ENCODE measurements at places on chromosomes 4 and X.

DNA sequence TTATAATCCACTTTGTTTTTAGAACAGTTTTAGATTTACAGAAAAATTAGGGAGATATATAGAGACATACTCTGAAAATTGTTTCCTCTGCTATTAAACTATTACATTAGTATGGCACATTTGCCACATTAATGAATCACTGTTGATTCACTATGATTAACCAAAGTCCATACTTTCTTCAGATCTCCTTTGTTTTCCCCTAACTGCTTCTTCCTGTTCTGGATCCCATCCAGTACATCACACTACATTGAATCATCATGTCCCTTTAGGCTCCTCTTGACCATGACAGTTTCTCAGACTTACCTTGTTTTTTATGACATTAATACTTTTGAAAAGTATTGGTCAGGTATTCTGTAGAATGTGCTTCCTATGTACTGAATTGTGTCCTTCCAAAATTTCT is 109.2 kb upstream of the EDNRA start:
- DNase-seq, result no peak

DNA sequence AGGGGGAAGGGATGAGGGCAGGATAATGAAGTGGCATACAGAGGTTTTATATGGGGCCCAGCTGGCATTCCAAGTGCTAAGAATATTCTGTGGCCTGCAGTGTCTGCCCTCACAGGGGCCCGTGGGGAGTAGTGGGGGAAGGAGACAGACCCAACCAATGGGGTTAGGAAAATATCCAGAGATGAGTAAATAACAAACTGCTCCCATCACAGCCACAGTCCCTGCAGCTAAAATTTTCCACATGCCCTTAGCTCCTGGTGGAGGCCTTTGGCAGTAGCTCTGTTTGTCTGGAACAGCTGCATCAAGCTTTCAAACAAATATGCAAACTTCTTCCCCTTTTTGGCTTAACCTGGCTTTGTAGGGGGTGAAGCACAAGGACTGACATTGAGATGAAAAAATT is 3.1 kb downstream of the SRPX2 start:
- no peak for DNase-seq

DNA sequence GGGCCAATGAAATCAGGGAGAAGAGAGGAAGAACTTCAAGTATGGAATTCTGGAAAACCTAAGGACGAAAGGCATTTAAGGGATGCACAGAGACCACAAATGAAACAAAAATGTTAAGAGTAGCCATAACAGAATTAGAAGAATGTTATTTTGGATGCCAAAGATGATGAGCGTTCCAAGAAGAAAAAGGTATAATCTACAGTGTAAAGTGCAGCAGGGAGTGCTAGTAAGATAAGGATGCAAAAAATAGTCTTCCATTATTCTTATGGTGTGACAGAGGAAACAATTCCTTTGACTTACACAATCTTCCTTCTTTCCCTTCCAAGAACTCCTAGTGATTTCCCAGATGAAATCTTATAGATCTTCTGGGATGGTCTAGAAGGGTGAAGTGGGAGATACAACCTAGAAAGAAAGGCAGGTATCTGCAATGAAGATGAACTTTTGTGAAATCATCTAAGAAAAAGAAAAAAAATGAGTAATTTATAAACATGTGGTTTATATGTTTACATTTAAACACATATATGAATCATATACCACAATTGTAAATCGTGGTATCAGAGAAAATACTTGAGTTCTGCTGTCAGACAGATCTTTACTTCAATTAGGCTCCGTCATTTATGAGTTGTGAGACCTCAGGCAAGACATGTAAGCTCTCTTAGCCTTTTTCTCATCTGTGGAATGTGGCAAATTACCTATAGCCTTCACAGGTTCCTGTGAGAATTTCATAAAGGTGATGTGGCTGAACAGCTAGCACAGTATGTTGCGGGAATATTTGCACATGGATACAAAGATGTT is 8.1 kb downstream of the MORF4L2 start:
- no peak for DNase-seq

DNA sequence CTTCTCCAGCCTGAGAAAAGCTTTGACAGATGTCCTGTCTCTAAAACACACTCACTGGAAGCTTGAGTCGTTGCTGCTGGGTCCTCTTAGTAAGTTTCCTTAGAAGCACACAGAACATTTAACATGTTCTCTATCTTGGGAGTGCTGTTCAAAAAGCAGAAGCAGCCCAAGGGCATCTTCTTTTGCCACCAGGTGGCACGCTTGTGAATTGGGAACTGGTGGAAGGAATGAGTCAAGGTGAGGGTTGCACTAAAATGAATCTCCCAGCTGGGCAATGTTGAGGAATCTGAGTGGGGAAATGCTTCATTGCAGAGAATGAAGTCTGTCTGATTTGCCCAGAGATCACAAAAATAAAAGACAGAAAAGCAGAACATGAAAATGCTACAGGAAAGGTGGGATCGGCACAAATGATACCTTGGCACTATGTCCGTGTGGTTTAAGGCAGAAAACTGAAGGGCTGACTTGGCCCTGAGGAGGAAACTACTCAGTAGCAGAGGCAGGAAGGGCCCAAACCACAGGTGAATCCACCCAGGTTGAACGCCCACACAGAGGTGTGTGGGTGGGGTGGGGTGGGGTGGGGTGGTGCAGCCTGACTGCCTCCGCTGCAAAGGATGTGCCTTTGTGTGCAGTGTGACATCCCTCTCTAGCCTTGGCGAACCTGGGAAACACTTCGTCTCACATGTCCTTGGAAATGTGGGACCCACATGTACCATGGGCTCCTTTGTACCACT is 26.0 kb downstream of the KIT start:
- no peak for DNase-seq

DNA sequence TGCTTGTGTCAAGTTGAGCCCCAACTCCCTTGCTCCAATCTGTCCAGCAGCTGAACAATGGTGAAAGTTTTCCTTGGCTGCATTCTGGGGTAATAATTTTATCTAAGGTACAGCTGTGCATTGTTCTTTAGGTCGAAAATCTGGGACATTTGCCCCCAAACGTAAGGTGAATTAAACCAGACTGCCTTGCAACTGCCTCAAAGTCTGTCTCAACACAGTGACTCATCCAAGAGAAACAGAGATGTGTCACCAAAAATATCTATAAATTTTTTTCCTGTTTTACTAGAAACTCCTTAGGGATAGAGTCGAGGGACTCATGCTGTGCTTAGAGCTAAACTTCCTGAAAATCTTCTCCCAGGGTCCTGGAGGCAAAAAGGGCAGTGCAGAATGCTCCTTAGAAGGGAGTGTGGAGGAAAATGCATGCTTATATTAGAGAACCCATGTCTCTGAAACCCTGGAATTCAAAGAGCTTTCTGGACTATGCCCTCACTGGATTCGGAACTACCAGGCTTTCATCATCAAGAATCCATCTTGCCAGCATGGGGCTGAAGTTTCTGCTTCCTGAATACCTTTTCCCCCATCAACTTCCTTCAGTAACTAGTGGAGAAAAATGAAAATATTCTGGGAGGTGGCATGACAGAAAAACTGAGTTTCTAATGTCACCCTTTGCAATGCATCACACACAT is 115.7 kb downstream of the PALLD start:
- DNase-seq, result no peak

GRCh38 chr4:81919223-81919622 is 447.5 kb upstream of the RASGEF1B start:
- DNase-seq, result no peak

DNA sequence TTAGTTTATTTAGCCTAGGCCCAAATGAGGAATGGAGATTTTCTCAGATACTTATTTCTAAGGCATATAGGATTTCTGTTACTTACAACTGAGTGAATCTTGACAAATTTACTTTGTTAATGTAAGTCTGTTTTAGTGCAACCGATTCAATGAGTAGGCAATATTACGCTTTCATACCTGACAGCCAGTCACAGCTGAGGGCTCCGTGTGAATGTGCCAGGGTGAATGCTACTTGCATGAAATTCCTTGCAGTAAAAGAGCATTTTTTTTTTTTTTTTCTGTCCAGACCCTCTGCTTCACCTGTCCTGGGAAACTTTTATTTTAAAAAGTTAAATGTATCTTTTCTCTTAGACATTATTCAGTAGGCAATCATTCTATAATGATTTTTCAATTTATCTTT is 1100.0 kb downstream of the FAT4 start:
- DNase-seq, result no peak

- no peak for DNase-seq
These were observed 107.9 kb downstream of the FBXW7 start for GRCh38 chr4:152427981-152428380.

DNA sequence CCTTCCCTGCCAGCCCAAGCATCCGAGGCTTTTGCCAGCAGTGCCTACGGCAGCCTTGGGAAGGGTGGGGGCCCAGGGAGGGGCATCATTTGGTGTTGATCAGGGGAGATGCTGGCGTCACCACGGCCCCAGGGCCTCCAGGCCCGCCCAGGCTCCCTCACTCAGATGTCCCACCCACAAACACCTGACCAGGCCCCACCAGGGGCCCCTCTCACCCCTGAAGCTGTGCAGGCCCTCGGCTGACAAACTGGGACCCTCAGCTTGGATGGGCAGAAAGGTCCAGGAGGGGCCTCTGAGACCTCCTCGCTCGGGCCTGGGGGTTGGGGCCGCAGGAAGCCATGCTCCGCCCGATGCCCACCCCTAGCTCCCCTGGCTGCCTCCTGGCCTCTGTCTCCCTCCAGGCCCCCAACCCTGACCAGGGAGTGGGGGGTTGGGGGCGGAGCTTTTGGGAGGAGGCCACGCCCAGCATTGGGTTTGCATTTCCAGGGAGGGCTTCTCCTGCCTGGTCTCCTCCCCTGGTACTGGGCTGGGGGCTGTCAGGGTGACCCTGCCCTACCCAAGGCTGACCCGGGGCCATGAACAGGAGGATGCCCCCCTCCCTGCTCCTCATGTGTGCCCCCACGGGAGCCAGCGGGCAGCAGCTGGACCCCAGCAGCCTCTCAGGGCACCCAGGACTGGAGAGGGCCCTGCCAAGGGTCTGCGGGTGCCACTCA is 33.4 kb upstream of the SPON2 start:
- DNase-seq, result peak; percentile 63

DNA sequence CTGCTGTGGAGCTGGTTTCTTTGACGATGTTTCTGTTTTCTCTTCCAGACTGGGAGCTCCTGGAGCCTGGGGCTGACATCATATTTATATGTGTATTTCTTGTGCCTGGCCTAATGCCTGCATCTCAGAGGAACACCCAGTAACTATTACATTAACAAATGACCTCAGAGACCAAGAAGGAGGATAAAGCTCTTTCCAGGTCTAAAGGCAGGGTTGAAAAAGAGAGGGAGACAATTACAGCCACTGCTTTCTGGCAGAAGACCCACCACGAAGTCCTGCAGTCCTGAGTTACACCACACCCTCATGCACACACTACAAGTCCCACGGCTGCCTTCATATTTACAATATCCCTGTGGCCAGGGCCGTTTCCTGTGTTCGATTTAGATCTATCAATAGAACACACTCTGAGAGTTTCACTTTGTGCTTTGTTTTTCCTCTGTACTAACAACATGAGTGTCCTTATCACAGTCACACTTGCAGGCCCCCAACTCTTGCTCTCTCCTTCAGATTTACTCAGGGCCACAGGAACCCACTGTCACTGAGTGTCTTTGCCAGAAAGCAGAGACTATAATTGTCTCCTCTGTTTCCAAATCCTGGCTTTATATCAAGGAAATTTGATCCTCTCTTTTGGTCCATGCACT is 535.5 kb downstream of the MID1IP1 start:
- no peak for DNase-seq

GRCh38 chr4:187135878-187136277 is 412.2 kb upstream of the FAT1 start:
- no peak for DNase-seq

DNA sequence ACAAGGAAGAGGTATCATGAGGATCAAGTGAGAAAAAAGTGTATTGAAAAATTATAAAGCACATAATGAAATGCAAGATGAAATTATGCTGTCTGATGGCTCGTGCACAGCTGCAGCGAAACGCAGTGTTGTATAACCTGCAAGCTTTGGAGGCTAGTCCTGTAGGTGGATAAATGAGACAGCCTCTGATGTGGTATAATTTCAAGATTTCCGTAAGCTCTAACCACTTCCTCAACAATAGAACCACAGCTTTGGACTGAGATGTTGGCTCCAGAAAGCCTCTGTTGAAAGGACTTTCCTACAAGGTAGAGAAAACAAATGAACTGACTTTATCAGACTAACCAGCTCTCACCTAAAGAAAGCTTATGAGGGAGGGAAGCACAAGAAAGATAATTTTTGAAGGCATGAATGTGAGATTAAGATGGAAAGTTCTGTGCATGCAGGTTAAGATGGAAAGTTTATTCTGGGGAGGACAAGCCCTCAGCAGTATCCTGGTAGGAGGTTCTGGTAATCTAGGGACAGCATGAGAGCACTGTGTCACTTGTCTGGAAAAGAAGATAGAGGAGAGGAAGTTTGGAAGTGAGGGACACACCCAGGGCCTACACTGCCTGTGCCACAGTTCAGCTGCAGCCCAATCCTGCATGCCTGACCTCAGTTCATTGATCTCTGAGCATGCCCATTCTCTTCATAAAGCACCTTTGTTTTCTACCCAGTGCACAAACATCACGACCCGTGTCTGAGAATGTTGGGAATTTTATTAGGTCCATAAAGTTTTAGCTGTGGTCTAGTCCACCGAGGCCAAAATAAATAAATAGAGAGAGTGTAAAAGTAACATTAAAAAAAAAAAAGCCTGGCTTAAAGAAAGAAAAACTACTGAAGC is 161.5 kb upstream of the SFRP2 start:
- DNase-seq, result no peak

- no peak for DNase-seq
These were observed 605.0 kb downstream of the GABRG1 start for GRCh38 chr4:45518832-45519231.

DNA sequence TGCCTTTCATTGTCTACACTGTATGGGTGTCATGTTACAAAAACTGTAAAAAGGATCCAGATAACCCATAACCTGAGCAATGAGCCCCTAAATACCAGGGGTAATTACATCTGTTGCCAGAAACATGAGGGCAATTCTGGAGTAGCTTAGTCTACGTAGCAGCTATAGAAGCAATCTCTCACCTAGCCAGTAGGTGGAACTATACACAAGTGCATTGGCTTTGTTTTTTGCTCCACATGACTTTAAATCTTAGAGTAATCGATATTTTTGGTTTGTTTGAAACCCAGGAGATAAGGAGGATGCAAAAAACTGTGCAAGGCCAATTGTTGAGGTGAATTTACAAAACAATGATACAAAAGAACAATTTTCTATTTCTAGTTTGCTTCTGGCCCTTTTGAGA is 57.5 kb downstream of the GPR82 start:
- DNase-seq, result no peak

DNA sequence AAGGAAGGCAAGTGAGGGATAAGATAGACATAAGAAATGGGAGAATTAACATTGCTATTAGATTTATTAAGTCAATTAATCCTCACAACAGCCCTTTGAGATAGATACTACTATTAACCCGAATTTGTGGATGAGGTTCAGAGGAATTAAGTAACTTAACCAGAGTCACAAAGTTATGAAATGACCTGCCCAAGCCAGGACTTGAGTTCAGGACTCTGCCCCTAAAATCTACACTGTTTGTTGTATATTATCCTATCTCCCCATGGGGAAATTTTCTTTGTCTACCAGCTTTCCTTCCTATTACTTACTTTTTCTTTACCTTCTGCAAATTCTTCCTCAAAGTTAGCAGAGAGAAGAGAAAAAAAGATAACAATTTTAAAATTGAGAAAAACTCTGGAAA is 33.4 kb upstream of the UBQLN2 start:
- DNase-seq, result no peak

GRCh38 chr4:78056265-78057129 is 626 bp upstream of the FRAS1 start:
- peak; percentile 77 for DNase-seq
